DMS53 (cell line): ENCODE measurements at places on chromosomes 4 and X.

- DNase-seq = no peak
Measured at GRCh38 chr4:18815081-18815778, 793.7 kb upstream of the LCORL start.

DNA sequence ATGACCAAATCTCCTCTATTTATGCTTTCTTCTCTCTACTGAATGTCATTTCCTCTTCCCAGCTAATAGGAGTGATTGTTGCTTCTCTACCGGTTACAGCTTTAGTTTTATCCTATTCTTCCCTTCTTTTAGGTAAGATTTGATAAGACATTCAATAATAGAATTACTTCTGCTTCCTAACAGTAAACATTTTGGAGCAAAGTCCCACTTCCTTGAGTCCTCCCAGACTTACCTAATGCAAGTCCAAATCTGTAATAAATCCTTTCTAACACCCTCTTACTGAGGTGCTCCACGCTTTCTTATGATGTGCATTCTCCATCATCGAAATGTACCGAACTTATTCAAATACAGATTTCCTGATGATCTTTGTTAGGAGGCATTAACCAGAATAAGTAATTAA, 79.2 kb upstream of the GPM6A start:
- no peak for DNase-seq

DNA sequence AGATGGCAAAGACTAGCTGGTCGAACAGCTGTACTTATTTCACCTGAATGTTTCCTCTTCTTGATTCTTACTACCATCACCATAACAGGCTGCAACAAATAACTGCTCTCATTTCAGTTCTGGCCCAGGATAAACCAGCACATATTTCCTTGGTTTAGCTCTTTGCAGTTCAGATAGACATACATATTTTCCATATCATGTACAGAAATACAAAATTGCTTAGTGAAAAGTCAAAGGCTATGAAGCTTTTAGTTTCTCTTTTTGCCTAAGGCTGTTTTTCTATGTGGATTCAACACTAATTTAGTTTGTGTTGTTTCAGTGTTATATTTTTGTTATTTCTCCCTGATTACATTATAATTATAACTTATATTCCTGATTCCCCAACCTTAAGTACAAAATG, 103.6 kb upstream of the BMP3 start:
- DNase-seq = no peak

DNA sequence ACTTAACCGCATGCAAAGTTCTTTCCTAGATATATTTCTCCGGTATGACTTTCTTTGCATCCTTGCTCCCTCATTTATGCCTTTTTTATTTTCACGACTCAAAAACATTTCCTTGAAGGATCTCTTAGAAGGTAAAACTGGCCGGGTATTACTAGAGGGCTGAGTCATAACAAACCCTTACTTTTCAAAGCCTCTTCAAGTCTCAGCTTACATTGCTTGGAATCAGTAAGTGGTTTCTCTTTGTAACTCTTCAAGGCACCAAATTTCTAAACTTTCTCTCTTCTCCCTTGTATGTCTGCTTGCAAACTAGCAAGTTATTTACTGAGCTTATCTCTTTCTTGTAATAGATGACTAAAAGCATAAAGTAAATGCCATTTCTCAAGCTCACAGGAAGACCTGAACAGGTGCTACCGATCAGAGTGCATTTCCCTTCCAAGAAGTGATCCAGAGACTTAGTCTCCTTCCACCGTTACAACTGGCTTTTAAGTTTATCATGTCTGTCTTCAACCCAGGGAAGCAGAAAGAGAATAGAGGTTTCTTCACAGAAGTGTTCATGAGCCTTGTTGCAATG, 75.5 kb downstream of the ANXA10 start:
- peak; percentile 3 for DNase-seq

GRCh38 chr4:24795666-24796381, 451 bp downstream of the SOD3 start:
- no peak for DNase-seq

DNA sequence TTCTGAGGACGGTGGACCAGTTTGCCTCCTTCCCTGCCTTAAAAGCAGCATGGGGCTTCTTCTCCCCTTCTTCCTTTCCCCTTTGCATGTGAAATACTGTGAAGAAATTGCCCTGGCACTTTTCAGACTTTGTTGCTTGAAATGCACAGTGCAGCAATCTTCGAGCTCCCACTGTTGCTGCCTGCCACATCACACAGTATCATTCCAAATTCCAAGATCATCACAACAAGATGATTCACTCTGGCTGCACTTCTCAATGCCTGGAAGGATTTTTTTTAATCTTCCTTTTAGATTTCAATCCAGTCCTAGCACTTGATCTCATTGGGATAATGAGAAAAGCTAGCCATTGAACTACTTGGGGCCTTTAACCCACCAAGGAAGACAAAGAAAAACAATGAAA, 255.3 kb downstream of the RAPGEF2 start:
- no peak for DNase-seq

- no peak for DNase-seq
Measured at GRCh38 chrX:153668423-153669173, 5.0 kb downstream of the PNCK start.

DNA sequence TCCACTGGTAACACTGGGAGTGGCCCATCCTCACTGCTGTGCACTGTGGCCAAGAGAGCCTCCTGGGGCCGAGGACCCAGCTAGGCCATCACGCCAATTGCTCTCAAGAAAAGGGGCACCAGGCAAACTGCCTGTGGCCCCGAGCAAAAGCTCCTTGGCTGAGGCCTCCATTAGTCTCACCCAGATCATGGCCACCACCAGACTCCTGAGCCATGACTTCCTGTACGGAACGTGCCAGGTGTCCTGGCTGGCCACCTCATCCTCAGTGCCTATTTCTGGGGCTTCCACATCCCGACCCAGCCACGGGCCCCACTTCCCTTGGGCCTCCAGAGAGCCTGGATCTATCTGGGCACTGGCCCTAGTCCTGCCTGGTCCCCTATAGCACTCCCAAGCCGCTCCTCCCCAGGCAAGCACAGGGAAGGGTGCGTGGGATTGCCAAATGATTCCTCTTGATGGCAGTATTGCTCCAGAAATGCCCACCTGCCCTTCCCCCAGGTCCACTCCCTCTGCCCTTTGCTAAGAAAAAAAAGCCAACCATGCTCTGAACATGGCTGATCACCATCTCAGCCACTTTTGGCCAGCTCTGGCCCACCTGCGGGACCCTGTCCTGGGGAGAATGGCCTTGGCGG, 212.6 kb upstream of the AGTR2 start:
- peak; percentile 73 for DNase-seq

GRCh38 chr4:186236126-186236525, 8.8 kb downstream of the KLKB1 start:
- no peak for DNase-seq

DNA sequence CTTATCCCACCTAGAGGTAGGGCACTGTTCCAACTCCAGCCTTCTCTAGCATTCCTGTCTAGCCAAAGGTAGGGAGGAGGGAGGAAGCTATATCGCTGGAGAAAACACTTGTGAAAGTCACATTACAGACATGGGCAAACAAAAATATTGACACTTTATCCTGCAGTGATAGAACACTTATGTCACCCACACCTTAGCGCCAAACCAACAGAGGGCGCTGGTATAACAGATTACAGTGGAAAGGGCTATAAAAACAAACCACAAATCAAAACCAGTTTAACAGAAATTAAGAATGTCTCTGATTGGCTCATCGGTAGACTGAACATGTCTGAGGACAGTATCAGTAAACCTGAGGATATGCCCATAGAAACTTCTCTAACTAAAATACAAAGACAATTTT, 451.3 kb downstream of the TLL1 start:
- peak; percentile 82 for DNase-seq

DNA sequence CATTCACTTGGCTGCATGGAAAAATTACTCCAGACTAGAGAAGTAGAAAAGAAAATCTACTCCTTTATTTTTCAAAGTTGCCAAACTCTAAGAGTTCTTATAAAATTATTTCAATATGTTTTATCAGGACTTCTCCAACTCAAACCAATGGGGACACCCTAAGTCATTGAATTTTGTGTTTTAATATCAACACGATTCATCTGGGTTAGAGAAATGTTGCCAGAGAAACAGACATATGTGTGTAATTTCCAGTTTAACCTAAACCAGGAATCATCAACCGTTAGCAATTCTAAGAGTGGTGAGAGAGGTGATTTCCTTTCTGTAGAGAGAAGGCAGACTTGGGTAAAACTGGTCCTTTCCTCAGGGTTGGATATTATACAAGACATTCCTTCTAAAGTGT, 291.8 kb downstream of the LDB2 start:
- DNase-seq = no peak

DNA sequence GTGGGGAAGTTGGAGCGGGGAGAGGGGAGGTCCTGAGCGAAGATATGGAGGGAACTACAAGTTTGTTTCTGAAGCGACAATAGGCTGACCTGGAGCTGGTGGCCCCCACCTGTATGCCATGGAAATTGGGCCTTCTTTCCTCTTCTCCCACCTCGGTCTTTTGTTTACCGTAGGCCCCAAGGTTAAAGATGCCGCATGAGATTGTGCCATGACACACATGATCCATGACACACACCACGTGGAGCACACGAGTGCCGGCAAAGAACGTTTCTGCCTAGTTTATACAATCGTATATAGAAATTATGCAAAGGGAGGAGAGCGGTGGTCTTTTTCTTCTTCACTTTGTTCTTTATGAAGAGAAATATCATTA, 408 bp downstream of the TMEM33 start:
- DNase-seq = peak; percentile 76

DNA sequence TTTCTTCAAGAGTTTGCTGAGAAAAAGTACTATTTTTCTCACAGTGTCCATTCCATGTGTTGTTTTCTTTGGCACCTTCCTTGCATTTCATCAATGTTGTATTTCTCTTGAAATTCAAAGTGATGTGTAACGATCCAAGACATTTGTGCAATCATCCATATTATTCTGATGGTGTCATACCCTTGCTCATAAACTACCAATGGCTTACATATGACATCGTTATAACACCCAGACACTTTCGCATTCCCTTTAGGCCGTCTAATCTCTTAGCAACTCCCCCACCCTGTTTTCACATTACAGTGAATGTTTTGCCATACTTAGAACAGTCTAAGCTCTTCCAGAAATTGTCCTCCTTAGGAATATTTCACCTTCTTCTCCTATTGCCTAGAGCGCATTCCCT, 1779.0 kb downstream of the PCDH7 start:
- DNase-seq = no peak

- no peak for DNase-seq
Measured at GRCh38 chr4:115485402-115485801, 372.0 kb upstream of the NDST4 start.

GRCh38 chr4:158193171-158193749, 17.0 kb upstream of the TMEM144 start:
- DNase-seq = peak; percentile 59

DNA sequence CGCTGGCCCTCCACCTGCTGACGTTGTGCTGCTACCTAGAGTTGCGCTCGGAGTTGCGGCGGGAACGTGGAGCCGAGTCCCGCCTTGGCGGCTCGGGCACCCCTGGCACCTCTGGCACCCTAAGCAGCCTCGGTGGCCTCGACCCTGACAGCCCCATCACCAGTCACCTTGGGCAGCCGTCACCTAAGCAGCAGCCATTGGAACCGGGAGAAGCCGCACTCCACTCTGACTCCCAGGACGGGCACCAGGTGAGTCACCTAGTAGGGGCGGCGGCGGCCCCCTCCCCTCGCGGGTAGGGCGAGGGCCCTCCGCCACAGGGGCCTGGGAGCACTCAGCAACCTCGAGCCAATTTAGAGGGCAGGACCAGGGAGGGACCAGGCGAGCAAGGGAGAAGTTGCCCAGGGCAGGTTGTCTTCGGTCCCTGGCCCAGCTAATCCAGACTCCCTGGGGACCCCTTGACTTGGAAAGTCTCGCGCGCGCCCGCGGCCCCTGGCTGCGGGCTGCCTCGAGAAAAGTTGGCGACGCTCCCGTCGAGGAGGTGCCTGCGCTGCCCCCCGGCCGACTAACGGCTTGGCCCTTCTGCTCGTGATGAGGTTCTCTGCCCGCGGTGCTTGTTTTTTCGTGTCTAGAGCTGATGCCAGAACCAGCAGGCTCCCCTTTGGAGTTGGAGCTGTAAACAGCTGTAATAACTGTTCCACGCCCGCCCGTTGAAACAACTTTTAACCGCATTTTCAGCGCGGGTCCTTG, 717 bp downstream of the EDA start:
- DNase-seq = peak; percentile 46

DNA sequence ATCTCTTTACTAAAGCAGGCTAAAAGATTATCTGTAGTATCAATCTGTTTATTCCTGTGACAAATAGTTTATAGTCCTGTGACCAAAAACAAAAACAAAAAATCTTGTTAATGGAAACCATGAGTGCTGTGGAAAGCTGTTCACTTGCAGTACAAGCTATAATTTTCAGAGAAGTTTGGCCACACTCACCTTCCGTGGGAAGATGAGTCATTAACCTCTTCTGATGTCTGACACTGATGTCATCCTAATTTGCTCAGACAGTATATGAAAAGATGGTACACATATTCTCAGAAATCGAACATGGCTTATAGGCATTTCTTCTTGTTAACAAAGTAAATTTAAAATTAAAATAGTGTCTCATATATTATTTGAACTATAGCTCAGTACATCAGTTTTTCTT, 19.9 kb upstream of the ENPP6 start:
- peak; percentile 62 for DNase-seq

DNA sequence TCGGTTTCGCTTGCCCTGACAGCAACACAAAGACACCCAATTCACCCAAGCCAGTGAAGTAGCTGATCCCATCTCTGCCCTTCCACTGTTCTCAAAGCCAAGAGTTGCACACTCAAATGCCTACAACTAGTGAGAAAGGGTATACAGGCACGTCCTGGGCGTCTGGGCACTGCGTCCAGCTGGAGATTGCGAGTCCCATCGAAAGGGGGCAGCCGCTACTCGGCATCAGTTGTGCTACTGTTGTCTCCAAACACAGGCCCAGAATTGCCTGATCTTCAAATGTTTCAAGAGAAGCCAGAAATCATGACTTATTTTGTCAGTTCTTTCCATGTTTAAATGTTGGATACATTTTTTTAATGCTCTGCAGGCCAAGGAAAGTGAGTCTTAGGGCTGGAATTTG, 487.8 kb downstream of the BCOR start:
- no peak for DNase-seq

- peak; percentile 51 for DNase-seq
Measured at GRCh38 chr4:110959041-110959643, 336.3 kb upstream of the PITX2 start.
